ENCODE measurements at places on chromosomes 2 and 18.

- DNase-seq: no peak
These were observed 6.7 kb upstream of the NRBP1 start for GRCh38 chr2:27421660-27422250.

DNA sequence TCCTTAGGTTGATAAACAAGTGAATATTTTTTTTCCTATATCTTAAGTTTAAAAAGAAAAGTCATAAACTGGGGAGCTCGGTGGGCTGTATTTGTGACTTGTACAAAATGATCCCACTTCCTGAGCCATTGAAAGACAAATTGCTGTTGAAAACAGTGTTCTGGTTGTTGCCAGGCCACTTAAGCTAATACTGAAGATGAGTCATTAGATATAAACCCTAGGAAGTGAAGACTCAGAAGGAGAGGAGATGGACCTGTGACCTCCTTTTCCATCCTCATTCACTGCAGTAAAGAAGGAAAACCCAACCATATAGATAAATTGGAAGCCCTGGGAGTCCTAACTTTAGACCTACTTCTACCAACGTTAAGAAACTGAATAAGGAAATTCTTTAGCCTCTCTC, 46.2 kb upstream of the SERPINE2 start:
- no peak for DNase-seq

DNA sequence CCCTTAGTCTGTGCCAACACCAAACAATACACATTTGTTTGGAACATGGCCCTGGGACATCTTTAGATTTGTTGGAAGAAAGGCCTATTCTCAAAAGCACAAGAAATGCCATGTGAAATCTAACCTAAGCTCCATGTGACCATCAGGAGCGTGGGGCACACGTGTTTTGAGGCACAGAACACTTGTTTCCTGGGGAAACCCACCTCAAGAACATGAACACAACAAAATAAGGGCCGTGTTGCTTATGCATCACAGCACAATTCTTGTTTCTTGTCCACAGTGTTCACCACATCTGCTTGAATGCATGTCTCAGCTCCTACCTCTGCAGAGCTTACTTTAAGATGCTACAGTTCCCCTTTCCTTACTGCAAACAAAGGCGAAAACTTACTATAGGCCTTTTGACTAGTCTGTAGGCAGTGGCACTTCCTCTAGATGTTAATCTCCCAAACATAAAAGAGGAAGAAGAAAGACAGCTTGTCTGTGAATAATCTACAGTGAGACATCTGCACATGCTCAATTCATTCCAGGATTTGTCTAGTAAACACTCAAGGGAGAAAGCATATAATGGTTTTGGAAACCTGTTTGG, 165.0 kb downstream of the ANKRD44 start:
- DNase-seq: no peak

DNA sequence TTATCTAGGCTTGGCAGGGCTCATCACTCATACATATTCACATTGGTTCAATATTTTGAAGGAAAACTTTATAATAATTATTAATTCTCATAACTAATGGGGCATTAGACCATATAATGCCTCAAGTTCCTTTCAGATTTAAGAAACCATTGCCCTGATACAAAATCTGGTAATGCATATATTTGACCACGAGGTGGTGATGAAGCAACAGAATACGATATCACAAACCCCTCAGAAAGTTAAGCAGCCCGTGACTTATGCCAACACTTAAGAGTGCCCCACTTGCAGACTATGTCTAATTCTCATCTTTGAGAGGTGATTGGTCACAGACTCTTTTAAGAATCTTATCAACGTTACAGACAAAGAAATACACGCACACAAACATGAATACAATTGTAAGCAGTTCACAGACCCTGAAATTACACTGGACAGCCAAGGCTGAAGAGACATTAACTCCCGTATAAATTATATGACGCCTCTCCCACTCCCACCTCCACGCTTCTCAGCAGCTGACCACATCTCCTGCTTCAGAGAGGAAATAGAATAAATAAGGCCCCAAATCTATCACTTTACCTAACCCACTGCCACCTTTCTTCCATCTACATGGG, 20.7 kb upstream of the DNAH6 start:
- peak; percentile 29 for DNase-seq

DNA sequence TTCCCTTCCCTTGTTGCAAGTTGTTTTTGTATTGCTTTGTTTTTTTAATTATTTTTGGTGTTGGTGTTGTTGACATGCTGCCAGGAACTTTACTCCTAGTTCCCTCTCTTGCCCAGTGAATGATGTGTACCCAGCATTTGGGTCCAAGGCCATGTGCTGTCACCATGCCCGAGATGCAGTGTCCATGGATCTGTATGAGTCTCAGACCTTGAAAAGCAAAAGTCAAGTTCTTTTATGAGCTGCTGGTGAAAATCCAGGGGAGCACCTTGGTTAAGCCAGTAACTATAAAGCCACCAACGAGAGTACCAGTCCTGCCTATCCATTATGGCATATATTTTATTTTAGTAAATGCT, 236.4 kb downstream of the BCL11A start:
- DNase-seq: no peak

- DNase-seq: no peak
These were observed 148.9 kb downstream of the EN1 start for GRCh38 chr2:118698564-118698963.

All from activated CD4-positive, alpha-beta T cell treated with anti-CD3 and anti-CD28 coated beads for 36 hours (primary cell).